ENCODE measurements at places on chromosomes 6 and 20. TPM values are rescaled to one million over a fixed set of nuclear protein-coding genes. Genes with fewer than 3 reads are reported as not detected.

Gene LY6G6C
- 0.66 TPM for total RNA-seq

Gene POU5F1
- 6.3 TPM for total RNA-seq

Gene DEFB124
- not detected for total RNA-seq

Gene NDUFAF5
- total RNA-seq = 27.3 TPM

Measured in astrocyte (in vitro differentiated cells and primary cell).